ENCODE measurements at places on chromosomes 11 and 22.
A peak's percentile ranks its signal among the peaks of the same experiment; 100 is the strongest.

- no peak for DNase-seq
Observed at GRCh38 chr11:113998574-113998973, 23.7 kb downstream of the HTR3A start.

GRCh38 chr11:12175694-12176241 lies 65.4 kb downstream of the MICAL2 start:
- no peak for DNase-seq

GRCh38 chr11:121512468-121513465 lies 60.0 kb upstream of the SORL1-AS1 start:
- no peak for DNase-seq

DNA sequence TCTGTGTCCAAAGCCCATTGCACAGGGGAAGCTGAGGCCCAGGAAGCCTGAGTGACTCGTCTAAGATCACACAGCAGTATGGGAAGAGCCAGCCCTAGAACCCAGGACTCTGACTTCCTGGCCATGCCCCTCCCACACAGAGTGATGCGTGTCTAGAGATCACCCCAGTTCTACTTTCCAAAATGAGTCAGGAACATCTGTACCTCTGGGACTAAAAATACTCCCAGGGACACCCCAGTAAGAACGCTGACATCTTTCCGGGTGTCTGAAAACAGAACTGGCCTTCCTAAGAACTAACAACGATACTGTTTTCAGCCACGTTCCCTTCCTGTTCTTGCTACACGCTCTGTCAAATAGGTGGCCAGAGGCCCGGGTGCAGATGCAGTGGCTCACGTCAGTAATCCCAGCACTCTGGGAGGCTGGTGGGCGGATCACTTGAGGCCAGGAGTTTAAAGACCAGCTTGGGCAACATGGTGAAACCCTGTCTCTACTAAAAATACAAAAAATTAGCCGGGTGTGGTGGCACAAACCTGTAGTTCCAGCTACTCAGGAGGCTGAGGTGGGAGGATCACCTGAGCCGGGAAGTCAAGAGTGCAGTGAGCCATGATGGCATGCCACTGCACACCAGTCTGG lies 21.7 kb upstream of the PDGFB start:
- no peak for DNase-seq

DNA sequence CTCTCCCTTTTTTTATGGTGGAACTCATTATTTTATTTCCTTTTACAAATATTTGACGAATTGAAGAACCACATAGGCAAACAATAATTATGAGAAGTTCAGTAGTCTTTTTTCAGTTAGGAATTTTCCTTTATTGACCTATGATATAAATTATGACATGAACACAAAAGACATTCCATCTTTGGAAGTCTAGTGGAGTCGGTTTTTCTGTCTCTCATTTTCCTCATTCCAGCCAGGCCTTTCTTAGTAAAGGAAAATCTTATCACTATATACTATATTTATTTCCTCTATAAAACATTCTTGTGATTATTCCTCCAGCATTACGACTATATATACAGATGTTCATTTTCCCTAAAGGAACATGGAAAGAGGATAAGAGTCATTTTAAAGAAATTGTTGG lies 1046.1 kb downstream of the DLG2 start:
- DNase-seq, result no peak

DNA sequence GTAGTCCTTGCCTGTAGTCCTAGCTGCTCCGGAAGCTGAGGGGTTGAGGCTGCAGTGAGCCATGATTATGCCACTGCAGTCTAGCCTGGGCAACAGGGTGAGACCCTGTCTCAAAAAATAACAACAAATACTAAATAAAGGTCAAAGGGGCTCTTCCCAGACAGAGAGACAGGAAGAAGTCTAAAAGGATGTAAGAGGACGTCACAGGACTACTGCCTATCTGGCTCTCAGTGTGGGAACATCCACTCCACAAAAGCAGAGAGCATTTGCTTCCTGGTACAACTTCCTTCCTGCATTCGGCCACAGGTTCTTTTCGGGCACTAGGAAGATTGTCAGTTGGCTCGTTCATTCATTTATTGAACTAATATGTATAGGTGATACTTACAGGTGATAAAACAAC lies 110.6 kb downstream of the SGSM3 start:
- no peak for DNase-seq

DNA sequence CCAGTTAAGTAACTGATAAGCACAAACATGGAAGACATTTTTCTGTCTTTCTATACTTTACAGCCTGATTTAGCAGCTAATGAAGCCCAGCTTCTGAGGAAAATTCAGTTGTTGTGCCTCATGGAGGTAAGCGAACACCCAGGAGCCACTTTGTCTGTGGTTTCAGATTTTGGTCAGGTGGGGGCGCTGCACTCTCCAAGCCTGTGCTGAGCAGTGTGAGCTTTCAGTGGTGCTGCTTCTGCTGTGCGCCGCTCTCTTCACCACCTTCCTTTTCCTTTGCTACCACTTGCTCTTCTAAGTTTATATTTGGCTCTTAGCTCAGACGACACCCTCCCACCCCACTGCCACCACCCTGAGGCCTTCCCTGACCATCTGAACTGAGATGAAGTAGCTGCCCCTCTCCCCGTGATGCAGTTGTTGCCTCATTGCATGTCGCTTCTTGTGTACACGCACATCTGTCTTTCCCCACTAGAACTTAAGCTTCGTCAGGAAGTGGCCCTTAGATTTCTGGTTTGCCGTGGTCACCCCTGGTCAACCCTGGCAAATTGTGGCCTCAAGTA lies 14.0 kb downstream of the PSMD13 start:
- DNase-seq, result no peak

DNA sequence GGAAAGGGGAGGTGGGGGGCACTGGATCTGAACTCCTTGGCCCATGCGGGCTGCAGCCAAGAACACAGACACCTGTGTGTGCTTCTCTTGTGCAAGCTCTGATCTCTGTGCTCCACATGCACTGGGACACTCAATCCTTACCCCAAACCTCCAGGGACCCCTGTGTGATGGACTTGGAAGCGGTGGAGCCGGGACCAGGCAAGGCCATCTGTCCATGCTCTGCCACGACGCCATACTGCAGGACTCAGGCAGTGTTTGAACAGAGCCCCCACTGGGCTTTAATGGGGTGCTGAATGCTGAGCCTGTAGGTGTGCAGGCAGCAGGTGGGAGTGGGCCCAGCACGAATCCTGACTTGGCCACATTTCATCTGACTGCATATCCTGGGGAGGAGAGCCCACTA lies 23.4 kb downstream of the PPM1F start:
- no peak for DNase-seq

DNA sequence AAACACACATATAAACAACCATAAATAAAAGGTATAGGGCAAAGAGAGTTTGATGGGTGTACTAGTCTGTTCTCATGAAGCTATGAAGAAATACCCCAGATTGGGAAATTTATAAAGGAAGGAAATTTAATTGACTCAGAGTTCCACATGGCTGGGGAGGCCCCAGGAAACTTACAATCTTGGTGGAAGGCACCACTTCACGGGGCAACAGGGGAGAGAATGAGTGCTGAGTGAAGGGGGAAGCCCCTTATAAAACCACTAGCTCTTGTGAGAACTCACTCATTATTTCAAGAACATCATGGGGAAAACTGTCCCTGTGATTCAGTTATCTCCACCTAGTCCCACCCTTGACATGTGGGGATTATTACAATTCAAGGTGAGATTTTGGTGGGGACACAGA lies 385.9 kb upstream of the ANO5 start:
- DNase-seq, result no peak

DNA sequence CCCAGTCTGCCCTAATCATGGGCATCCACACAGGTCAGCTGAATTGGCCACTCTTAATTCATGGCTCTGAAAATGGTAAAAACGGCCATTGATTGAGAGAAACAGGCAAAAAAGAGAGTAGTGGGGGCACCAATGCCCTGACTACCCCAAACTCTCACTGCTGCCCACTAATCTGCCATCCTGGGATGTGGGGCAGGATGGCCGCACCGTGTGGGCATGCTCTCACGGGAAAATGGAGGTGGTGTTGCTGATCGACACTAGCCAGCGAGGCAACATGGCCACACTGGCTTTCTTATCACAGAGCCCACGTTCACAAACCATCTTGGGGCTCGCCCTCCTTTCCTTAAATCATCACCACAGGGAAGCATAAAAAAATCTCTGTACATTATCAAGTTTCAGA lies 11.2 kb upstream of the TUB start:
- DNase-seq, result no peak

DNA sequence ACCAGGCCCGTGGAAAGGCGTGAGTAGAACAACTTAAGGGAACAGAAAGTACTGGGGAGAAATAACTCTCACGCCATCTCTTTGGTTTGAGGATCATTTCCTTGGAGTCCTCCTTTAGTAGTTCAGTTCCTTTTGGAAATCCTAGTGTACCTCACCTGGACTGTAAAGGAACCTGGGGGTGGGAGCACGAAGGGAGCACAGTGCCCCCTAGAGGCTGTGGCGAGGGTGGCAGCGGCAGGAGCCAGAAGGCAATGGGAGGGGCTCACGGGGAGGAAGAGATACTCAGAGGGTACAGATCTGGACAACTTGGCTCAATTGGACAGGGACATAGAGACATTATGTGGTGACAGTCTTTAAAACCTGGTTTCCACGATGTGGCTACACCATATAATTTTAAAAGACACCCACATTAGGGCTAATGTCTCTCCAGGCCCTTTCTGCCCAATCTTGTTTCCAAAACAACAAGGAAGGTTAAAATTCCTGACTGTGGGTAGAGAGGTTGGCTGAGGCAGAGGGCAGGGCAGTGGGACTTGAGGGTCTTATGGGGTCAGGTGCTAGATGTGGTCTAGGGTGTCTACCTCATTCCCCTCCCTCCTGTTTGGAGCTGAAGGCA lies 87.0 kb downstream of the CSNK2A3 start:
- DNase-seq, result no peak

DNA sequence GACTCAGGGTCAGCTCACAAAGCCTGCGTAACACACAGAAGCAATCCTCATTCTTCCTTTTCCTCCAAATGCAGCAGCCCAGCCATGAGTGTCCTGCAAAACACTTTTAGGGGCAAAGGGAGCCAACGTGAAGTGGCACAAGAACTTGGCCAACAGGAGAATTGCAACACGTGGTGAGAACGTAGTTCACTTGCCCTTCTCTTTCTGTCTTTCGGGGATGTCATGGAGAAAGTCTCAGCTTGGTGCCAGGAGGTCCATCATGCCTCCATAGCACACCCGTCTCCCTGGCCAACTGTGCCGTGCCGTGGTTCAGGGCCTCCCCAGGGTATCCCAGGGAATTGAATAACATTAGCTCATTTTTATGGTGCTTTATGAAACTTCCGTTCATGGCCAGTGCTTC lies 98.5 kb upstream of the ANO1 start:
- DNase-seq, result no peak

DNA sequence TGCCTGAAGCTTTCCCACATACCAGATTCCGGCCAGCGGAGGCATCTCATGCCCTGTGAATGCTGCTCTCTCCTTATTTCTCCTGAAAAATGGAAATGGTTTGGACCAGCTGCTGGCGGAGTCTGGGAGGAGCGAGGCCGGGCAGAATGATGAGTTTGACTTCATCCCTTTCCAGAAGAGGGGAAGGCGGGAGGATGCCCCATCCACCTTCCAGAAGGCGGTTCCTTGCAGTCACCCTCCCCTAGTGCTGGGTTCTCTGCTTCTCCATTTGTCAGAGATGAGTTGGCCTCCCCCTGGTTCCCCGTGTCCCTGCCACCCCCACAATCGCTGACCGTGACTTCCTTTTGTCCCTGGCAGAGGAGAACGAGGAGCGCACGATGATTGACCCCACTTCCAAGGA lies 75.6 kb downstream of the PARVB start:
- no peak for DNase-seq

DNA sequence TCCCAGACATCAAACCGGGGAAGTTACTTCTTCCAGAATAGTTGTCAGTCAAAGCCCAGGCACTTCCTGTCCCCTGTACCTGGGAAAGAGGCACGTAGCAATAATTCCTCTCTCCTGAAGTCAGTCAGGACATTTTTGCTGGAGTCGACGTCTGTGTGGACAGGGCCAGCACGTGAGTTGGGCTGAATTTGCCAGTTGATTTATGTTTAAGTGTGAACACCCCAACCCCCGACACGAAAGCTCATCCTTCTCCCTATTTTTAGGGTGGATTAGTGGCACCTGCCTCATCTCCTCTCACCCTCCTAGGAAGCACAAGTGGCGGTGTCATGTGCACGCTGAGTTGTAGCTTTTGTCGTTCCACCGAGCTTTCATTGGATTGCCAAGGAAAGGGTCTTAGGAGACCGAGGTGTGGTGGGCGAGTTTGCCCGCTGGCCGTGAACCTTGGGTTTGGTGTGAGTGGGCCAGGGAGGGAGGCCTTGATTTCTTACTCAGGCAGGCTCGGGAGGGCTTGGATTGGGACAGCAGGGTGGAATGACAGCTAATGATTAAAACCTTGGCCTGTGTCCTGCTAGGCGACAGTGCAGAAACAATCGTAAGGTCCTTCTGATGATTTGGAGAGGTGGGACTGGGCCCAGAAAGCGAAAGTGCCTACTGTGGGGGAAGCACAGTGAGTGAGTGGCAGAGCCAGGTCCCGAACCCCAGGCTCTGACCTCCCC lies 87.0 kb upstream of the CRYBB3 start:
- no peak for DNase-seq

DNA sequence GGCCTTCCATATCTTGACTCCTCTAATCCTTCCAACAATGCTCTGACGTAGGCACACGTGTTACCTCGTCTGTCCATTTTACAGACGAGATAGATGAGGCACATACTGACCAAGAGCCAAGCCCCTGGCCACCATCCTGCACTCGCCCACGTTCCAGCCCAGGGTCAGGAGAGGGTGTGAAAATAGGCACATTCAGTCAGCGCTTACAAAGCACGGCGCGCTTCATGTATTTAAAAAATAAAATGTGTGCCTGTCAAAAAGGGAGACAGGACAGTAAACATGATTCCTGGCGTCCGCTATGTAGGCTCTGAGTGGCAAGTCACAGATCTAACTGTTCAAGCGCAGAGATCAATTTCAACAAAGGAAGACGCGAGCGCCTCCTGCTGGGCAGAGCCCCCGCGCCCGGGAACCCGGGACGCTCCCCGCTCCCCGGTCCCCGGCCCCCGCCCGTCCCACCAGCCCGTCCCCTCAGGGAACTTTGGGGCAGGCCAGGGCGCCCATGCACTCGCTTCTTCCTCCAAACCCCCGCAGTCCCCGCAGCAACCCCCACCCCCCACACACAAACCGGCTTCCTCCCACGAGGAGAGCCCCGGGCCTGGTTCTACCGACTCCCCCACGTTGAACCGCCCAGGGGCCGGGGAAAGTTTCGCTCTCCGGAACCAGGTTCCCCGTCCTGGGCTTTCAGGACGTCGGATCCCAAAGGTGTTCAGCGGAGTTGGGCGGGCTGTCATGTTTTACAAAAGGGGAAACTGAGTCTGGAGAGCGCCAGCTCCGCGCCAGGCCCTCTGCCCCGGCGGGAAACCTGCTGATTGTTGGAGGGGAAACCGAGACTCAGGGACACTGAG lies 10.4 kb upstream of the C1QTNF6 start:
- peak; percentile 76 for DNase-seq

DNA sequence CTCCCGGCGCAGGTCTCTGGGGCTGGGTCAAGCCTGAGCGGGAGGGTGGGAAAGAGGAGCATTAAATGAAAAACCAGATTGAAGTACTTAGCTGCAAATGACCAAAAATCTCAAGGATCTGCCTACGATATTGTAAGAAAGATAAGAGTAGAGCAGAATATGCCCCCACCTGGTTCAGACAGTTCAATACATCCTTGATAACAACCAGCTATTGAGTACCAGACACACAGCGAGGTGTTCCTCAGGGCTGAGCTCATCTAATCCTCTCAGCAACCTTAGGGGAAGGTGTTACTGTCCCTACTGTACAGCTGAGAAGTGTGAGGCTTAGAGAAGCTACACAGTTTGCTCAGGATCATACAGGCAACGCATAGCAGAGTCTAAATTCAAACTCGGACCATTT lies 27.4 kb upstream of the HMGXB4 start:
- no peak for DNase-seq
